Activated naive CD8-positive, alpha-beta T cell treated with anti-CD3 and anti-CD28 coated beads for 36 hours (primary cell): ENCODE measurements at places on chromosomes 11 and 22.

DNA sequence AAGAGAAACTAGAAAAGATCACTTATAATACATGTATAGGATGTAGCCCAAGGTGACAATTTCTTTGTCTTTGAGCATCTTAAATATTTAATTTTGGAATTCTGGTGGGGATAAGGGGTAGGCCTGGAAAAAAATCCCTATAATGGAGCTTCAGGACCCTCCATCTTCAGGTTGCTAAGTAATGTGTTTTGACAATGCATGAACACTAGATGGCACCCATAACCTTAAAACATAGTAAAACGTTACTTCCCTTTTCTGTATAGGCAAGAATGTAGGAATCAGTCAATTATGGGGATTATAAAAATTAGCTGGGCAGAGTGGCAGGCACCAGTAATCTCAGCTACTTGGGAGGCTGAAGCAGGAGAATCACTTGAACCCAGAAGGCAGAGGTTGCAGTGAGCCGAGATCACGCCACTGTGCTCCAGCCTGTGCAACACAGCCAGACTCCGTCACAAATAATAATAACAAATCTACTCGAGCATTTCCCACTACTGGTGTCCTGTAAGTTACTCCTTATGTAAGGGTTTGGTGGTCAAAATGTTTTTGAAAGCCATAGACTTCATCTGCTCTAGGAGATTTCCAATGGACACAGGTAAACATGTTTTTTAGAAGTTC, 541.9 kb upstream of the CCDC90B start:
- no peak for DNase-seq

DNA sequence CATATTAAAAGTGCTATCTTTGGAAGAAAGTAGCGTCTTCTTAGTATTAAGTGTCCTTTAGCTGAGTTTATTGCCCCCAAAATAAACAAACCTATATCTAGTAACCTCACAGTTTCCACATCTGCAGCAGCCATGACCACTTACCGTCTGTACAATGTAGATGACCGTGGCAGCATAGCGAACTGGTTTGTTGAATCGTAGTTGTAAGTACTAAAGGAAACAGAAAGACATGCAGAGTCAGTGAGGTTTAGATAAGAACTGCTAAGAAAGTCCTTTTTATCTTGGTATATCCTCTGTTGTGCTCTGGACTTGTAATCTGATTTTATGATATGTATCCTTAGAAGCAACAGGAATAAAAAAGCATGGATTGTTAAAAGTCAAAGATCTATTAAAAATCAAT, 9.4 kb downstream of the SLC5A12 start:
- no peak for DNase-seq

GRCh38 chr11:62649486-62649885, 3.1 kb upstream of the GANAB start:
- DNase-seq, result no peak

- DNase-seq, result no peak
Measured at GRCh38 chr22:50708996-50709395, 29.0 kb upstream of the ACR start.

- no peak for DNase-seq
Measured at GRCh38 chr22:19709063-19709769, 5.1 kb upstream of the SEPTIN5 start.

GRCh38 chr11:34348919-34349318, 8.9 kb downstream of the ABTB2 start:
- DNase-seq, result no peak

DNA sequence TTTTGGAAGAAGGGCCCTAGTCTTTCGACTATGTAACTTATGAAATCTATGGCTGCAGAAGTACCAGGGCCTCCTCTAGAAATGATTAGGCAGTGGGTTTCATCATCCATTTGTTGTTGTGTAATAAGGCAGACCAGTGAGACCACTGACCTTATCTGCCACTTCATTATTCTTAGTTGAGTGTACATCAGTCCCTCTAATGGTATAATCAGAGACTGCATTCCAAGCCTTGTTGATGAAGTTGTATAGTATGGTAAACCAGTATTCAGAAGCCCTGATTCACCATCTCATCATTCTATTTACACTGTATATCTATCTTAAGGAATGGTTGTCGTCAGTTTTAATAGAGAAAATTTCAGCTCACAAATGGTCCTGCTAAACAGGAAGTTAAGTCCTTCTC, 32.2 kb upstream of the GRIA4 start:
- DNase-seq, result no peak
